SJSA1 (cell line): ENCODE measurements at places on chromosomes 3 and 15. TPM values are rescaled to one million over a fixed set of nuclear protein-coding genes. Genes with fewer than 3 reads are reported as not detected.
A peak's percentile ranks its signal among the peaks of the same experiment; 100 is the strongest.

GRCh38 chr15:42392309-42393024 is 33.2 kb downstream of the CAPN3 start:
- DNase-seq: no peak
- no peaks in the 10 kb centered on the region for H3K4me1 ChIP-seq
- no peak overlapping the region for H3K4me3 ChIP-seq

GRCh38 chr15:67114846-67115585 is 49.6 kb downstream of the SMAD3 start:
- H3K27ac ChIP-seq: no peak overlapping the region
- H3K27me3 ChIP-seq: no peaks in the 10 kb centered on the region
- H3K4me3 ChIP-seq: no peak overlapping the region

- no peak for DNase-seq
- no peaks in the 10 kb centered on the region for H3K27me3 ChIP-seq
- H3K4me3 ChIP-seq: no peak overlapping the region
- no peaks in the 10 kb centered on the region for H3K36me3 ChIP-seq
- H3K4me1 ChIP-seq: no peaks in the 10 kb centered on the region
- no peak overlapping the region for H3K27ac ChIP-seq
Measured at GRCh38 chr3:140770977-140771667, 93.3 kb downstream of the TRIM42 start.

- H3K4me1 ChIP-seq: no peaks in the 10 kb centered on the region
- H3K4me3 ChIP-seq: no peak overlapping the region
- DNase-seq: no peak
- H3K36me3 ChIP-seq: no peaks in the 10 kb centered on the region
- H3K27me3 ChIP-seq: no peaks in the 10 kb centered on the region
- H3K27ac ChIP-seq: no peak overlapping the region
Measured at GRCh38 chr15:100022806-100023205, 289.6 kb upstream of the LYSMD4 start.

DNA sequence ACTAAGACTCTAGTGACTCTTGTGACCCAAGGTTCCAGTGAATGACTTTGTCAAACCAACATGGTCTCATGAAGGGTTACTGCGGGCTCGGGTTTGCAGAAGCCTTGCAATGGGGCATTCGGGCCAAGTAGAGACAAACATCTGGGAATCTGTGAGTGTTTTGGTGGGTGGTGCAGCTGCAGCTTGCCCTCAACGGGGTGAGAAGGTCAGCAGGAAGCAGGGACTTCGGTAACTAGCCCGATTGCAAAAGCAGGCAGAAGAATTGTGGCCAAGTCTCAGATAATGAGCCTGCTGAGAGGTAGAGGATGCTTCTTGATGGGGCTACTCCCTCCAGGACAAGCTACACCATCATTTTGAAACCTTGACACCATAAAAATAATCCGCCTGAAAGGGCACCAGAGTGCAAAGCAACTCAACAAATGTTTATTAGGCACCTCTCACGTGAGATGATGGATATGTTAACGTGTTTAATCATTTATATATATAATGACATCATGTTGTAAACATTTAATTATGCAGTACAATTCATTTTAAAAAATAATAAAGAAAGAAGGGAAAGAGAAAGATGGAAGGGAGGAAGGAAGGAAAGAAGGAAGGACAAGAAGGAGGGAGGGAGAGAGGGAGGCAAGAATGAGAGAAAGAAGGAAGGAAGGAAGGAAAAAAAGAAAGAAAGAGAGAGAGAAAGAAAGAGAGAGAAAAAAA is 263.9 kb upstream of the IGF1R start:
- H3K36me3 ChIP-seq: no peaks in the 10 kb centered on the region
- H3K27ac ChIP-seq: no peak overlapping the region
- H3K4me3 ChIP-seq: no peak overlapping the region
- DNase-seq: no peak

GRCh38 chr3:14244521-14245247 is 66.1 kb downstream of the LSM3 start:
- no peaks in the 10 kb centered on the region for H3K36me3 ChIP-seq
- no peaks in the 10 kb centered on the region for H3K27me3 ChIP-seq
- peaks cover 18% of the 10 kb centered on the region for H3K4me1 ChIP-seq
- DNase-seq: no peak
- H3K27ac ChIP-seq: no peak overlapping the region
- H3K4me3 ChIP-seq: no peak overlapping the region

- peaks cover 25% of the 10 kb centered on the region for H3K36me3 ChIP-seq
- peak overlapping the region; percentile 74 for H3K27ac ChIP-seq
- no peaks in the 10 kb centered on the region for H3K27me3 ChIP-seq
Measured at GRCh38 chr15:40471105-40471807, 472 bp downstream of the CHST14 start.

- no peaks in the 10 kb centered on the region for H3K4me1 ChIP-seq
- H3K27ac ChIP-seq: no peak overlapping the region
- H3K36me3 ChIP-seq: no peaks in the 10 kb centered on the region
- no peak for DNase-seq
Measured at GRCh38 chr3:109095166-109095565, 22.8 kb downstream of the MORC1 start.

- no peaks in the 10 kb centered on the region for H3K36me3 ChIP-seq
- peak; percentile 13 for DNase-seq
- no peak overlapping the region for H3K27ac ChIP-seq
- H3K4me1 ChIP-seq: peaks cover 17% of the 10 kb centered on the region
- no peak overlapping the region for H3K4me3 ChIP-seq
- H3K27me3 ChIP-seq: no peaks in the 10 kb centered on the region
Measured at GRCh38 chr3:195219351-195220230, 51.4 kb downstream of the XXYLT1 start.

GRCh38 chr15:63940966-63941620 is 105.2 kb downstream of the DAPK2 start:
- no peaks in the 10 kb centered on the region for H3K36me3 ChIP-seq
- H3K4me1 ChIP-seq: peaks cover 8% of the 10 kb centered on the region
- no peak overlapping the region for H3K27ac ChIP-seq
- no peak for DNase-seq
- H3K27me3 ChIP-seq: no peaks in the 10 kb centered on the region
- H3K4me3 ChIP-seq: no peak overlapping the region

The CFAP20DC gene
- 4.8 and 6.1 TPM in 2 replicates for total RNA-seq

The CLRN1 gene
- not detected in 2 replicates for total RNA-seq

The TPRG1 gene
- 0.11 and 0.50 TPM in 2 replicates for total RNA-seq

The QTRT2 gene
- 19.7 and 22.7 TPM in 2 replicates for total RNA-seq

The MYL3 gene
- total RNA-seq: not detected in 2 replicates
